ENCODE measurements at places on chromosomes 5 and 9.
A peak's percentile ranks its signal among the peaks of the same experiment; 100 is the strongest.

GRCh38 chr9:81414836-81415235 is 274.5 kb downstream of the TLE1 start:
- DNase-seq, result no peak

DNA sequence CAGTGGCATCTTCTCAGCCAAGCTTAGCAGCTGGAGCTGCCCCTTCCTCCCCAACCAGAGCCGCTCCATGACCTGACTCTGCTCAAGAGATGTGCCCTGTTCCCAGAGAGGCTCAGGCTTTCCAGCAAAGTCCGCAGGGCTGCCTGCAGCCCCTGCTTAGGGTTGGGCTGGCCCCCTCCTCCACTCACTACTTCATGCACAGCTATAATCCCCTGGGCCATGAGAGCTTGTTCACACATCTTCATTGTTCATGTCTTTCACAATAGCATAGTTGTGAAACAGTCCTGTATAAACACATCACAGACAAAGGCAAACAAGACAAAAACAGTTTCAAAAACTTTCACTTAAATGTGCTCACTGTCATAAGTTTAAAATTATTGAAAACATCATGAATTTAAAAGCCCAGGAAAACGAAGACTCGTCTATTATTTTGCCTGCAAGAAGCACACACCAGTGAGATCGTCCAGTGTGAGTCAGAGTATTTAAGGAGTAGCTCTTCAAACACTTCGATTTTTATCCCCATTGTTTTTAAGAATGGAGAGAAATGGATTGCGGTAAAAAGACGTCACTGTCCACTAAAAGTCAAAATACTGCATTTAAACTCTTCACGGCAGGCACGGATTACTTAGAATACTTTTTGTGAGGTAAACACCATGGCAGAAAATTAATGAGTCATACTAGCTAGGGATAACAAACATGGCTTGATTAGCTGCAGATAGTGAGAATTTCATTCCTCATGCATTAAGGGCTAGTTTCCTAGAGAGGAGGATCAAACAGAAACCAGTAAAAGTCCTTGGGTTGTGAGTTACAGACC is 40.7 kb upstream of the S1PR3 start:
- DNase-seq, result no peak

GRCh38 chr5:54135042-54135441 is 175.3 kb downstream of the ARL15 start:
- DNase-seq, result no peak

DNA sequence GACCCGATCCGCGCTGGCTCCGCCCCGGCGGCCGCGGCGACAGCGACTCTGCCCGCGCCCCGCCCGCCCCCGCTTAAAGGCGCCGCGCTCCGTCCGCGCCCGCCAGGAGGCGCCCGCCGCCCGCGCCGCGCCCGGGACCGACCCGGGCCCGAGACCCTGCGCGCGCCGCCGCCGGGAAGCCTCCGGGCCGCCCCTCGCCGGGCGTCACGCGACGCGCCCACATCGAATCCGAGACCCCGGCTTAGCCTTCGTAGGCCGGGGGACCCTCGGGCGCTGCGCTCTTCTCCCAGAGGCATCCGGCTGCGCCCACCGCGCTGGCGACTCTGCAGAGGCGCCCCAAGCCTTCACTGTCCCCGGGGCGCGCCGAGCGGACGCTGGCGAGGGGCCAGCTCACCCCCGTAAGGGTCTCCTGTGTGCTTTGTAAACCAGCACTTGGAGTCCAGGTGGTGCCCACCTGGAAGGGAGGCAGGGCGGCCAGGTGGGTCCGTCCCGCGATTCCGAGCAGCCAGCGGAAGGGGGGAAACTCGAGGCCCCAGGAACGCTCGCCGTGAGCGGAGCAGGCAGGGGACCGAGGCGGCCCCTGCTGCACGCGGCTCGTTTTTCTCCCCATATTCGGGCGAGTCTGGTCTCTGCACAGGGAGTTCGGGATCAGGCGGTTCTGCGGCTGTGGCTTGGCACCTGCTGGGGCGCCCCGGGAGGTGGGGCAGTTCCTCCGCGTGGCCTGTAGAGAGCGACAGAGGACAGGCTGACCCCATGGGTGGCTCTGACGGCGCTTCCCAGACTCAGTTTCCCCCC is 423 bp upstream of the ABCA2 start:
- DNase-seq, result peak; percentile 83

DNA sequence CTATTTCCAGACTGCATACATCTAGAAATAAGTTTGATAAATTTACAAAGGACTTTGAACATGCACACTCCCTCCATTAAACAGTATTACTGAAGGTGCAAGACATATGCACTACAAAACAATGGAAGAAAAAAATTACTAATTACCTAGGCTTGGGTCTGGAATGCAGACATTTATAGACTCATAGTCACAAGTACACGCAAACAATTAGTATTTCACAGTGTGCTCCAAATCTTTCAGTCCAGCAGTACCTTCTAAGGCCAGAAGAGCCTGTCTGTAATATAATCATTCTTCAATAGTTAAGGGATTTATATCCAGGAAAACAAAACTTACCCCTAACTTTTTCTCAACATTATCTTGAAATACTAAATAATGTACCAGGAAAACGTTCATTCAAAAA is 11.2 kb downstream of the RICTOR start:
- DNase-seq, result no peak

GRCh38 chr5:142840575-142840974 is 70.4 kb downstream of the ARHGAP26 start:
- no peak for DNase-seq
